ENCODE measurements at places on chromosomes 13 and 19.
A peak's percentile ranks its signal among the peaks of the same experiment; 100 is the strongest.

GRCh38 chr19:6239871-6240676 is 39.7 kb downstream of the MLLT1 start:
- H3K36me3 ChIP-seq = peaks cover 3% of the 10 kb centered on the region
- peak overlapping the region; percentile 54 for H3K27ac ChIP-seq
- DNase-seq = no peak

- H3K27ac ChIP-seq = no peak within 1 kb of the TSS
- no peaks in the 10 kb centered on the region for H3K4me1 ChIP-seq
- no peak within 1 kb of the TSS for H3K4me3 ChIP-seq
- H3K27me3 ChIP-seq = peaks cover 27% of the 10 kb centered on the region
- H3K36me3 ChIP-seq = peaks cover 3% of the 10 kb centered on the region
Measured at GRCh38 chr19:53132141-53132991, at the start of gene ZNF415. TSS of gene ZNF415 (minus strand) at chr19:53132910. CDS start at chr19:53122676, 10,234 bp downstream.

- no peaks in the 10 kb centered on the region for H3K4me1 ChIP-seq
- H3K4me3 ChIP-seq = no peak overlapping the region
- H3K36me3 ChIP-seq = no peaks in the 10 kb centered on the region
- DNase-seq = no peak
Measured at GRCh38 chr19:34096020-34096915, 76.0 kb upstream of the LSM14A start.

- no peak overlapping the region for H3K27ac ChIP-seq
- H3K4me3 ChIP-seq = peak overlapping the region; percentile 60
- DNase-seq = no peak
- H3K4me1 ChIP-seq = no peaks in the 10 kb centered on the region
- H3K27me3 ChIP-seq = peaks cover 76% of the 10 kb centered on the region
Measured at GRCh38 chr13:26760832-26761582, 421 bp upstream of the GPR12 start.

DNA sequence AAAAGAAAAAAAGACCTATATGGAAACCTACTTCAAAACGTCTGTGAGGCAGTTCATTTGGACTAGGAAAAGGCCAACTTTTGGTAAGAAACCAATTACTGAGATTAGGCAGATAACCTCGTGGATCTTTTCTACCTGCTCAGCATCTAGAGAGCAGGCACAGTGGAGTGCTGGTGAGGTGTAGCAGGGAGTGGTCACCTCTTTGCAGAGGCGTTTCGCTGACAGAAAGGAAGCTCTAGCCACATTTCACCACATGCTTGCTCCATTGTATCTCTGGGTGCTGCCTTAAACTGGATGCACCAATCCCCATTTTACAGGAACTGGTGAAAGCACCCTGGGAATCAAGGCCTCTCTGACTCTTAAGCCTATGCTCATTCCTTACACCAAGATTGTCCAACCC is 360.5 kb downstream of the LIG4 start:
- H3K27ac ChIP-seq = no peak overlapping the region
- H3K36me3 ChIP-seq = no peaks in the 10 kb centered on the region
- H3K4me1 ChIP-seq = no peaks in the 10 kb centered on the region
- no peak for DNase-seq
- no peaks in the 10 kb centered on the region for H3K27me3 ChIP-seq
- no peak overlapping the region for H3K4me3 ChIP-seq

- H3K4me3 ChIP-seq = no peak overlapping the region
- no peak overlapping the region for H3K27ac ChIP-seq
- H3K27me3 ChIP-seq = peaks cover 44% of the 10 kb centered on the region
- no peak for DNase-seq
Measured at GRCh38 chr19:373391-374182, 29.0 kb upstream of the MIER2 start.

GRCh38 chr19:38838208-38838985 is 6.8 kb upstream of the ECH1 start:
- no peak for DNase-seq
- no peak overlapping the region for H3K4me3 ChIP-seq
- peaks cover 92% of the 10 kb centered on the region for H3K36me3 ChIP-seq
- H3K27ac ChIP-seq = peak overlapping the region; percentile 54
- H3K27me3 ChIP-seq = no peaks in the 10 kb centered on the region

- no peak overlapping the region for H3K27ac ChIP-seq
- no peak overlapping the region for H3K4me3 ChIP-seq
- H3K4me1 ChIP-seq = no peaks in the 10 kb centered on the region
- DNase-seq = no peak
Measured at GRCh38 chr13:105219651-105220050, 1315.8 kb downstream of the EFNB2 start.

DNA sequence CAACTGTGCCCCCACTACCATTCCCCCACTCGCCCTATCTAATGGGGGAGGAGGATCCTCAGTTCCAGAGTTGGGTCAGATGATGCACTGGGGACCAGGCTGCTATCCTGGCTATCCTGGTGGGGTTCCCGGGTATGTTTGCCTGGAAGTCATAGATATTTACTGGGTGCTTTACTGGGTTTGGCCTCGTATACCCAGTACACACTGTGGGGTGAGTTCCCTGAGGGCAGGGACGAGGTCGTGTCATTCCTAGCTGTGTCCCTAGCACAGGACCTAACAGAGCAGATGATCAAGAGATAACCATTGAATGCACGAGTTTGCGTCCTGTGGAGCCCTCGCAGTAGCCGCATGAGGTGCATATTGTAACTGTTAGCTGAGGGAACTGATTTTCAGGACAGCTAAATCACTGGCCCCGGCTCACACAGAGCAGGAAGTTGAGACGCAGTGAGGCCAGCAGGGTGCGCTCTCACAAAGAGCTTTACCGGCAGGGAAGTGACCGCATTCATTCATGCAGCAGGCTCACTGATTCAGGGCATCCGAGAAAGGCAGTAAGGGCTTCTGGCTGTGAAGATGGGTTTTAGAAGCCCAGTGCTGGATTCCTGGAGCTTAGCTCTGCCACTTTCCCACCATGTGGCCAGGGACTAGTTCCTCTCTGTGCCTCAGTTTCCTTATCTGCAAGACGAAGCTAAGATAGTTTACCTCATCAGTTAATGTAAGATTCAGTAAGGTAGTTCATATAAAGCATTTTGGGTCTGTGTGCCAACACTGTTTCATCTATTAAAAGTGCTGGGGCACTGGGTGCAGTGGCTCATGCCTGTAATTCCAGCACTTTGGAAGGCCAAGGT is 6.0 kb downstream of the RUVBL2 start:
- H3K27me3 ChIP-seq = no peaks in the 10 kb centered on the region
- H3K36me3 ChIP-seq = peaks cover 25% of the 10 kb centered on the region
- H3K27ac ChIP-seq = no peak overlapping the region
- peaks cover 17% of the 10 kb centered on the region for H3K4me1 ChIP-seq

GRCh38 chr19:31283701-31284100 is 65.5 kb downstream of the TSHZ3 start:
- no peaks in the 10 kb centered on the region for H3K36me3 ChIP-seq
- no peak overlapping the region for H3K27ac ChIP-seq
- H3K4me1 ChIP-seq = peaks cover 7% of the 10 kb centered on the region
- H3K27me3 ChIP-seq = no peaks in the 10 kb centered on the region

GRCh38 chr19:42130254-42130573 is 2.0 kb downstream of the POU2F2 start:
- H3K4me1 ChIP-seq = peaks cover 57% of the 10 kb centered on the region
- no peaks in the 10 kb centered on the region for H3K27me3 ChIP-seq
- peak overlapping the region; percentile 87 for H3K27ac ChIP-seq
- peak overlapping the region; percentile 80 for H3K4me3 ChIP-seq

GRCh38 chr19:51226067-51226466 is 1.2 kb downstream of the CD33 start:
- H3K4me3 ChIP-seq = no peak overlapping the region
- DNase-seq = no peak
- H3K27me3 ChIP-seq = peaks cover 73% of the 10 kb centered on the region
- no peak overlapping the region for H3K27ac ChIP-seq
- no peaks in the 10 kb centered on the region for H3K4me1 ChIP-seq

DNA sequence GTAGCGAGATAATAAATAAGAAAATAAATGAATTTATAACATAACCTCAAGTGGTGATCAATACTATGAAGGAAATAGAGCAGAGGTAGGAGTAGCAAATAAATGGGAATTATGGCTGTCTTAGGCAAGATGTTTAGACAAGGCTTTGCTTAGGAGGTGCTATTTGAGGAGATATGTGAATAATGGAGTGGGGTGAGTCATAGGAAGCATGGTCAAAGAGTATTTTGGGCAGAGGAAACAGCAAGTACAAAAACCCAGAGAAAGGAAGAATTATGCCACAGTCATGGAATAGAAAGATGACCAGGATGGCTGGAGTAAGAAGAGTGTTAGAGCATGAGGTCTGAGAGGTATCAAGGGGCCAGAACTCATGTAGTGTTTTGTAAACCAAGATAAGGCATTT is 33.6 kb upstream of the LPAR6 start:
- peaks cover 8% of the 10 kb centered on the region for H3K4me1 ChIP-seq
- DNase-seq = no peak
- no peak overlapping the region for H3K4me3 ChIP-seq
- no peak overlapping the region for H3K27ac ChIP-seq

DNA sequence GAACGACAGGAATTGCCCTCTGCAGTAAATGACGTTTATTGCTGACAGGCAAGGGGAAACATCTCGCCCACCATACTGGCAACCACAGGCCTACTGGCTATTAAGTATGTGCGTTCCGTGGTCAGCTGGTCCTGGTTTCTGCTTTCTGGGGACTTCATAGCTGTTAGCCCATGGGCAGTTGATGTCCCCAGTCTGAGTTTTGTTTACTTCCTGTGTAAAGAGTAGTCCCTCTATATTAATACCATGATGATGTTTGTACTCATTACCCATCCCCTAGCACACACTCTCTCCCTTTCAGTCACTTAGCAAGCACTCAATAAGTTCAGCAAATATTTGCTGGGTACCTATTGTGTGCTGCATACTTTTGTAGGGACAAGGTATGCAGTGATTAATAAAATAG is 6.5 kb upstream of the MIA start:
- no peaks in the 10 kb centered on the region for H3K27me3 ChIP-seq
- H3K36me3 ChIP-seq = peaks cover 51% of the 10 kb centered on the region
- no peak for DNase-seq
- H3K4me3 ChIP-seq = no peak overlapping the region
- H3K4me1 ChIP-seq = peaks cover 24% of the 10 kb centered on the region

DNA sequence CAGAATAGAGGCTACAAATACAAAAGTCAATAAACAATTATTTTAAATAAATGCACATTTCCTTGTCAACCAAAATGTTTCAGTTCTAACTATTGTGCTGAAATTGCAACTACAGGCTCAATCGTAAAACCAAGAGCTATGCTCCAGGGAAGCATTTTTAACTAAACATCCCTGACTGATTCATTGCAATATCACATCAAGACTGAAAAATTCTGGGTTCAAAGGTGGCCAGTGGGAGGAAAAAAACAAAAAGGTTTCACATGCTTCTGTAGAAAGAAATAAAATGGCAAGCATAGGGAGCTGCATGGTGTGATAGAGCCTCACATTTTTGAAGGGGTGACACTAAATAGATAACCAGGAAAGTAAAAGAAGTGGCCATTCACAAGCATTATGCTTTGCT is 862.8 kb downstream of the PCDH9 start:
- H3K4me3 ChIP-seq = no peak overlapping the region
- no peaks in the 10 kb centered on the region for H3K36me3 ChIP-seq
- H3K27me3 ChIP-seq = no peaks in the 10 kb centered on the region
- no peak overlapping the region for H3K27ac ChIP-seq
- H3K4me1 ChIP-seq = no peaks in the 10 kb centered on the region

DNA sequence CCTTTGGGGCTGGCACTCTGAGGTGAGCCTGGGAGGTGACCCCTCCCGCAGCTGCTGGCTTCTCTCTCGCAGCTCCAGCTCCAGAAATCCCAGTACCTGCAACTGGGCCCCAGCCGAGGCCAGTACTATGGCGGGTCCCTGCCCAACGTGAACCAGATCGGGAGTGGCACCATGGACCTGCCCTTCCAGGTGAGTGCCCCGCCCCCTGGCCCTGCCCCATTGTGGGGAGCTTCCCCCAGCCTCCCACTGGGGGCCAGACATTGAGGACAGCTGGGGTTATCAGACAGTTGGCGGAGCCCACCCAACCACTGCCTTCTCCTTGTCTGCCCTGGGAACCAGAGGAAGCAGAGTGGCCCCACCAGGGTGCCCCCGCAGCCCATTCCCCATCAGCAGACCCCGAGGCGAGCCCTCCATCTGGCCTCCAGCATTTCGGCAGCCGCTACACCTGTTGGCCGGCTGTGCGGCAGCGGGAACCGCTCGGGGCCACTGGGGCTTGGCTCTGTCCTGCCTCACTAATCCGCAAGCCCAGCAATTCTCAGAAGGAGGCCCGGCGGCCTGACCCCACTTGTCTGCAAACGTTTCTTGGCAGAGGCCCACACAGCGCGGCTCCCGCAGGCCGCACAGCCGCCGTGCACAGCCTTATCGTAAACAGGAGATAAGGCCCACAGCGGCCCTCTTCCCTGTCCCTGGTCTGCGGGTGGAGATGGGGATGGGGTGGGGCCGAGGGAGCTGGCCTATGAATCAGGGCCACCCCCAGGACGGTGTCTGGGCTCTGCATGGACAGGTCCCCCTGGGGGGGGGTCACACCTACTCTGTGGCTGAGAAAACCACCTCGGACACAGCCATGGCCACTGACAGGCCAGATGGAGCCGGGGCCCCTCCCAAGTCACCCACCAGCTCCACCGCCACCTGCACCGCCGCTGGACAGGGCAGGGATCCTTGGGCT is 48.0 kb downstream of the COMP start:
- H3K27me3 ChIP-seq = no peaks in the 10 kb centered on the region
- no peaks in the 10 kb centered on the region for H3K36me3 ChIP-seq
- no peak overlapping the region for H3K4me3 ChIP-seq

DNA sequence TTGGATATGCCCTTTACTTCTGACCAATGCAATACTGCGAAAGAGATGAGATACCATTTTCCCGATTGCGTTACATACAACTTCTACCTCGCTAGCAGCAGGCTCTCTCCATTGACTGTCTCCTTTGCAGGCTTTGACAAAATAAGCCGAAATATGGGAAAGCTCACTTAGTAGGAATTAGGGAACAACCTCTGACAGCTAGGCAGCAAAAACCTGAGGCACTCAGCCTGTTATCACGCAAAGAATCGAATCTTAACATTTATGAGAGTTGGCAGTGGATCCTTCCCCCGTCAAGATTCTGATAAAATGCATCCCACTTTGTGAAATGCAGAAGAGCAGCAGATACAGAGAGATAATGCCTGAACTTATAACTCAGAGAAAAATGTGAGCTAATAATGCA is 1379.5 kb upstream of the PCDH9 start:
- H3K27me3 ChIP-seq = no peaks in the 10 kb centered on the region
- H3K36me3 ChIP-seq = no peaks in the 10 kb centered on the region
- H3K27ac ChIP-seq = no peak overlapping the region
- no peak overlapping the region for H3K4me3 ChIP-seq
- no peak for DNase-seq

- H3K4me3 ChIP-seq = no peak overlapping the region
- H3K4me1 ChIP-seq = peaks cover 22% of the 10 kb centered on the region
- H3K27ac ChIP-seq = no peak overlapping the region
- H3K27me3 ChIP-seq = no peaks in the 10 kb centered on the region
- H3K36me3 ChIP-seq = no peaks in the 10 kb centered on the region
Measured at GRCh38 chr13:30792285-30793000, 57.1 kb downstream of the ALOX5AP start.

GRCh38 chr13:47038188-47038587 is 141.3 kb upstream of the HTR2A start:
- no peak for DNase-seq
- H3K4me3 ChIP-seq = no peak overlapping the region
- H3K4me1 ChIP-seq = no peaks in the 10 kb centered on the region
- H3K27me3 ChIP-seq = peaks cover 11% of the 10 kb centered on the region

- H3K4me3 ChIP-seq = no peak overlapping the region
- H3K27ac ChIP-seq = no peak overlapping the region
- no peaks in the 10 kb centered on the region for H3K36me3 ChIP-seq
- peaks cover 30% of the 10 kb centered on the region for H3K27me3 ChIP-seq
- DNase-seq = no peak
Measured at GRCh38 chr13:44652168-44652567, 76.0 kb upstream of the TSC22D1 start.

GRCh38 chr19:46081928-46082727 is 41.3 kb upstream of the IGFL4 start:
- H3K27me3 ChIP-seq = peaks cover 80% of the 10 kb centered on the region
- no peaks in the 10 kb centered on the region for H3K4me1 ChIP-seq
- no peak overlapping the region for H3K4me3 ChIP-seq
- no peaks in the 10 kb centered on the region for H3K36me3 ChIP-seq
- DNase-seq = no peak
- H3K27ac ChIP-seq = no peak overlapping the region
